Stimulated activated CD4-positive, alpha-beta T cell treated with anti-CD3 and anti-CD28 coated beads, Interleukin-12 subunit alpha, Interleukin-12 subunit beta, amount 100 ng/mL, for 48 hours (primary cell): ENCODE measurements at places on chromosomes 7 and 10.

GRCh38 chr7:141221007-141221612 is 147.2 kb downstream of the TMEM178B start:
- no peak for DNase-seq

GRCh38 chr10:5447611-5448071 is 35.3 kb downstream of the NET1 start:
- DNase-seq: no peak

GRCh38 chr7:156659961-156660360 is 19.4 kb downstream of the RNF32 start:
- DNase-seq: no peak

DNA sequence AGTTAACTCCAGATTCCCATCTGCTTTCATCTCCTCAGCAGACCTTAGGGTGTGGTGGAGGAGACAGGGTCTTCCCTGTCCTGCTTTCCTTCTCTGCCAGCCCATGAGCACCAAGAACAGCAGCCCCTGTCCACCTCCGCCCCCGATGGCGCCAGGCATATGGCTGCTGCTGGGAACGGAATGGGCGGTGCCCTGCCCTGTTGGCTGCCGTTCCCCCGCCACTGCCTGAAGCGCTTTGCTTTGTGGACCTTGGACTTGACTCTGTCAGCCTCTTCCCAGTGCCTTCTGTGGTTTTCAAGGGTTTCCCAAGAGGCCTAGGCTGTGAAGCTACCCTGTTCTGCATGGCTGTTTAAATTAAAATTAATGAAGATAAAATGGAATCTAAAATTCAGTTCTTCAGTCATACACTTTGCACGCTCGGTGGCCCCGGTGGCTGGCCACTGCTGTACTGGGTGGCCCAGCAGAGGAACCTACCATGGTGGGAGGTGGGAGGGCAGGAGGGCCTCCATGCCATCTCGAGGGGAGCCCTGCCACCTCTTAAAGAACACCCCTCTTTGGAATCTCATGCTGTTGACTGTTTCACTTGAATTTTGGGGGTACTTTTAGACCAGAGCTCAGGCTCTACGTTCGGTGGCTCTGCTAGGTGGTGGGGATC is 78.7 kb downstream of the NKX6-2 start:
- DNase-seq: no peak

- no peak for DNase-seq
Measured at GRCh38 chr10:132849546-132850031, 63.6 kb upstream of the NKX6-2 start.

GRCh38 chr7:1586827-1587705 is 17.2 kb upstream of the PSMG3 start:
- DNase-seq: no peak

- no peak for DNase-seq
Measured at GRCh38 chr10:69957886-69958555, 94.6 kb upstream of the MACROH2A2 start.

DNA sequence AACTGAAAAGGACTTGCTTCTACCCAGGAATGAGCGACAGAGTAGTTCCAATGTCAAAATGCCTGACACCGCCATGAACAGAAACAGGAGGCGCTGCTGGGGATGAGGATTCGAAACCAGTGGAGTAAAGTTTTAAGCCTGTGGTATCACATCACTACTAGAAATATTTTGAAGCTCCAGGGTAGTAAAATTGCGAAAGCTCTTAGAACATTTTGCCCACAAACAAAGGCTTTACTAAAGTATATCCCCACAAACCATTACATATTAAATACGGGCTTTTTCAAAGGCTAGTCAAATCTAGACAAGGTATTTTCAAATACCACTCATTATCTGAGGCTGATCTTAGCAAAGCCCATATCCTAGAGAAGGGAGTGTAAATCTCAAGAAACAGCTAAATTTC is 2.4 kb downstream of the PRDX3 start:
- DNase-seq: no peak

DNA sequence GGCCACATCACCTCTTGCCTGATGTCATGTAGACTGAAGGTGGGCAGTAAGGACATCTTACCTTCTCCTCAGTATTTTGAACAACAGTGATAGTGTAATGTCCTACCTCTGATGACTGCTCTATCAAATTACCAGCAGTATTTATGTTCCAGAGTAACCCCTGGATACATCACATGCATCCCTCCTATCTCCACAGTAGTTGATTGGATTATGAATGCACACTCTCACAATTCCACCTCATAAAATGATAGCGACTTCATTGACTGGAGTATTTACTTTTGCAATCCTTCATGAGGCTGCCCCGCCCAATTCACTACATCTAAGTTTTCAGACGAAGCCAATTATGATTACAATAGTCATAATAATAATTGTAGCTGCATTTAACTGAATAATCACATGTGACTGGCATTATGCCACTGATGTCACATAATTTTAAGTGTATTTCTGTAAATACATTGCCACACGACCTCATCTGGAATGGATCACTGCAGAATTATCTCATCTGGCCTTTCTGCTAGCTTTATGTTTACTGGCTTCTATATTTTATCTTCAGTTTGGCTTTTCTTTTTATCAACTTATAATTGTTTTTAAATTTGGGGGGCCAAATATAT is 268.9 kb downstream of the SLC25A13 start:
- DNase-seq: no peak

GRCh38 chr10:52853704-52854103 is 81.1 kb upstream of the MBL2 start:
- DNase-seq: no peak

DNA sequence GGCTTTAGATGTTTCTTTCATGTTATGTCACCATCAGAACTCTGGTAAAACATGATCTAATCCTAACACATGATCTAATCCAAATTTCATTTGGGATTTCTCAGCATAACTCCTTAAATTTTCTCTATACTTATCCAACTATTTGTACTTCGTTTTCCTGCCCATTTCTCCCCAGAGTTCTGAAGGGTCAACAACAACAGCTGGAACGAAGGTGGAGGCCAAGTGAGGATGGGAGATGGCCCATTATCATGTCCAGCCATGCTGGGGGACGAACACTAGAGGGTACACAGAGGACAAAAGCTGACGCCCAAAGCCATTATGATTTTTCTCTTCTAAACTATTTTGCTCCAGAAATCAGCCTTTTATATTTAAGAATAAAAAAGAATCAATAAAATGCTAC is 185.4 kb downstream of the DOCK4 start:
- no peak for DNase-seq

- DNase-seq: no peak
Measured at GRCh38 chr7:1227814-1228544, 4.7 kb upstream of the UNCX start.

DNA sequence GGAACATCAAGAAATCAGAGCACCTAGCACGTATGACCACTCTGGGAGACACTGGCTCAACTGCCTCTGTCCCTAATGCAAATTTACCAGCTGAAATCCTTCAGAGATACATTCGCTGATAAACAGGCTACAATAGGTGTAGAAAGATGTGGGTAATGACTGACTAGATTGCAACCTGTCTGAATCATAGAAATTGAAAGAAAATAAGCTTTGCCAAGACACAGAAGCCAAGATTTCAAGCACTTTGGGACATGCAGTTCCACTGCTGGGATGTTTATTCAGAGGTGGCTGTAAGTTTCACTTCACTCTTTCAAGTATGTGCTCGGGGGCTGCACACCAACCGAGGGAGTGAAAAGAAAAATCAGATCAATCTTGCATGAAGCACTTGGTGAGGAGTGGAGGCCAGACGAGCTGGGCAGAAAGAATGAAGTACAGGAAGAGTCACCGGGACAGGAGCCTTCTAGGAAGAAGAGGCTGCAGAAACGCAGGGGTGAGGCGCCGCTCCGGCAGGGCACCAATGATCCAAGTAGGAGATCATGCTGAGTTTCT is 276.7 kb downstream of the PARD3 start:
- no peak for DNase-seq

- DNase-seq: no peak
Measured at GRCh38 chr7:156105337-156106106, 293.3 kb upstream of the SHH start.

- no peak for DNase-seq
Measured at GRCh38 chr7:5394264-5395105, 29.1 kb downstream of the TNRC18 start.

GRCh38 chr7:142873281-142873784 is 12.2 kb downstream of the TRPV6 start:
- peak; percentile 26 for DNase-seq

GRCh38 chr7:73434701-73435069 is 1.1 kb downstream of the FZD9 start:
- DNase-seq: no peak

DNA sequence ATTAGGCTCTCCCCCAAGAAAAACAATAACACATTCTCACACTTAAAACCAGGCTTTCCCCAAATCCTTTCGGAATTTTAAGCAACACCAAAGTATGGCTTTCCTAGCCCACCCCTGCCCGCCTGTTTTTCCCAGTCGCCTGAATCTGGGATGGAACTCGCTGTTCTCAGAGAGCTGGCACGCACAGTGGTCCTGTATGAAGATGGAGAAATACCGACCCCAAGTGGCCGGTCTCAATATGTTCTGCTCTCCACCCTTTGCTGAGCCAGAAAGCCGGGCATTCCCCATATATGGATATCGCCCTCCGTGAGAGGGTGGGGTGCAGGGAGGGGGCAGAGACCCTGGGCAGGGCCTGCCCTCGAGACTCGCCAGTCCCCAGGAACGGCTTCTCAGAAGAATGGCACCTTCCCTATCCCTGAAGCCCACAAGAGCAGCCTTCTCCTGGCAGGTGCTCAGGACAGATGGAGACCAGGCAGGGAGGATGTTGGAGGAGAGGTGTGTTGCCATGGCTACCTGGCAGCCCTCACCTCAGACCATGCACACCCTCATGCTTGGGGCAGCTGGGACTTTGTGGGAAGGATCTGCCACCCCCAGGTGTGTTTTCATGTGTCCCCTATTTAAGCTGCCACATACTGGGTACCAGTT is 3.4 kb downstream of the TACR2 start:
- DNase-seq: no peak

DNA sequence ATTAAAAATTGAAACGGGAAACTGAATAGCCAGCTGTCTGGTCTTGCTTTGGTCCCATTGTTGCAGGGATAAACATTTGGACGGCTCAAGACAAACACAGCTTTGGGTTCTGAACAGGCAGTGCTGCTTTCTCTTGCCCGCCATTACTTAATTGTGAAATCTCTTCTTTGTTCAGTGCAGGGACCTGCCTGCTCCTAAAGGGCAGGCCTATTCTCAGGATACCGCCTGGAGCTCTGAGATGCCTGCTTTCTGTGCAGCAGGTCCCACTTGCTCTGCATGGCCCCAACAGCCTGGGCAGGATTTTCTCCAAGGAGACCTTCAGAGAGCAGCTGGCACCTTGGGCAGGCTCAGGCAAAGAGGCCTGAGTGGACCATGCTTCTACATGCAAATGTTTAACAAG is 237.6 kb downstream of the KCNMA1 start:
- no peak for DNase-seq

GRCh38 chr7:82291931-82292330 is 151.6 kb downstream of the CACNA2D1 start:
- DNase-seq: no peak

GRCh38 chr10:110304394-110304779 is 333 bp downstream of the SMNDC1 start:
- no peak for DNase-seq

DNA sequence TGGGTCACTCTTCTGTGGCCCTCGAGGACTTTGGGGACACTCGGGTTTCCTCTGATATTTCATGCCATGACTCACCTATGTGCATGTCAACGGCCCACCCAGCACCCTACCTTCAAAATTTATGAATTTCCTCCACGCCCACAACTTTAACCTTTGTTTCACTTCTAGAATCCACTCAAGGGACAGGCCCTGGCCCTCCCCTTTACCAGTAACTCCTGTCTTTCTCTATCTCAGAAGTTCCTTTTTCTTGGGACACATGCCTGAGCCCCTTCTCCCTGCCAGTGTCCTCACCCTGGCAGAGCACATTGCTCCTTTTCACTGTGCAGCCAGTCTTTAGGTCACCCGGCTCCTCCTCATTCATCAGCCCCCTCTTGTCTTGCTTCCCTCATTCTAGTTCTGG is 282.5 kb upstream of the KLF6 start:
- DNase-seq: no peak

DNA sequence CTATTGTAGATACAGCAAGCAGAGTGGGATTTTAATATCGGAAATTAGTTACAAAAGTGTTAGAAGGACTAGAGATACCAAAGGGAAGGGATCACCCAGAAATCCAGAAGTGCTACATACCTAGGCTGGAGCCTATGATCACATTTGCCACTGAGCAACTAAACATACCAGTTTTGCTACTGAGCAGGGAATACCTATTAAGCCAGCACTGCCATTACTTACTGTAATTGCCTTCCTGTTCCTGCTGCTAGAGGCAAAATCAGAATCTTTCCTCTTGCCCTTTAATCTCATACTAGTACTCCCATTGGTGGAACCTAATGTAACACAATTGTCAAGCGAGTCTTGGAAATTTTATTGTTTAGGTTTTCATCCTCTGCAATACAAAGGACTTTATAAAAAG is 121.7 kb downstream of the ATRNL1 start:
- no peak for DNase-seq

GRCh38 chr10:35336921-35337823 is 863 bp downstream of the CCNY start:
- no peak for DNase-seq

DNA sequence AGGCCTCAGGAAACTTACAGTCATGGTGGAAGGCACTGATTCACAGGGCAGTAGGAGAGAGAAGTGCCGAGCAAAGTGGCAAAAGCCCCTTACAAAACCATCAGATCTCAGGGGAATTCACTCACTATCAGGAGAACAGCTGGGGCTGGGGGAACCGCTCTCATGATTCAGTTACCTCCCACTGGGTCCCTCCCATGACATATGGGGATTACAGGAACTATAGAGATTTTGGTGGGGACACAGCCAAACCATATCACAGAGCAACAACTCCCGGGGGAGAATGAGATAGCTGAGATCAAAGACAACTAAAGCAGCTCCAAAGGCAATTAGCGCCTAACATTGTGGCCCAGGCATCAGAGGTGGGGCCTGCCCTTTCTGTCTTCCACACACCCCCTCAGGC is 85.4 kb upstream of the VOPP1 start:
- DNase-seq: no peak

- DNase-seq: no peak
Measured at GRCh38 chr7:155259866-155260497, 37.7 kb upstream of the INSIG1 start.

DNA sequence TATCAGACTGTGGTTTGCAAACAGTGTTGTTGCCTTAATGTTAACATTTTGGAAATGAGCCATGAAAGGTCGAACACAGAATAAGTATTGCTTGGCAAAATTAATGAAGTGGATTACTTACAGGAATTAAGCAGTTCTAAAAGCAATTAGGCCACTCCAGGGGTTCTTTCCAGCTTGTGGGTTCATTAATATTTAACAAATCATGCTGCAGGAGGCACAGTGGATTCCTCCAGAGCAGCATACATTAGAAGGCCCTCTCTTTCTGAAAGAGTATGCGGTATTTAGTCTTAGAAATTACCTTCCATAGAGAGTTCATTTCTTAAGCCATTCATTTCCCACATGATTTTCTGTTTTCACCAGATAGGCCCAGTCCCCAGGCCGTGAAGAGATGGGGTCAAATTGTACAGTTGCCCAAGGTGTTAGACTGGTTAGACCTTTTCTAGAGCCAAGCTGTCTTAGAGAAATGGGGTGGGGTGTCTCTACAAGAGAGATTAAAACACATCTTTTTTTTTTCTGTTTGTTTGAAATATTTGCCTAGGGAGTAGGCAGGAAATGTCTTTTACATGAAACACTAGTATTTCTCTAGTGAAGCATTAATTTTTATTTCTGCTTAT is 40.0 kb upstream of the AGR3 start:
- no peak for DNase-seq
